ENCODE measurements at places on chromosomes 6 and 20. TPM values are rescaled to one million over a fixed set of nuclear protein-coding genes. Genes with fewer than 3 reads are reported as not detected.

Gene RCAN2
- 0.13 TPM for total RNA-seq

Gene C2
- 1.2 TPM for total RNA-seq

Gene MYLK4
- 0.13 TPM for total RNA-seq

Gene TRAPPC3L
- not detected for total RNA-seq

Gene RUNX2
- 4.9 TPM for total RNA-seq

Gene APOBEC2
- not detected for total RNA-seq

GRCh38 chr6:108711826-108712225 is 136.4 kb upstream of the ARMC2 start:
- H3K36me3 ChIP-seq, result no peaks in the 10 kb centered on the region
- no peaks in the 10 kb centered on the region for H3K27me3 ChIP-seq
- DNase-seq, result no peak
- peaks cover 15% of the 10 kb centered on the region for H3K4me1 ChIP-seq

GRCh38 chr20:39799366-39799965 is 837.3 kb downstream of the DHX35 start:
- DNase-seq, result no peak
- H3K27me3 ChIP-seq, result peaks cover 4% of the 10 kb centered on the region
- H3K4me3 ChIP-seq, result no peak overlapping the region
- H3K27ac ChIP-seq, result no peak overlapping the region
- no peaks in the 10 kb centered on the region for H3K36me3 ChIP-seq

DNA sequence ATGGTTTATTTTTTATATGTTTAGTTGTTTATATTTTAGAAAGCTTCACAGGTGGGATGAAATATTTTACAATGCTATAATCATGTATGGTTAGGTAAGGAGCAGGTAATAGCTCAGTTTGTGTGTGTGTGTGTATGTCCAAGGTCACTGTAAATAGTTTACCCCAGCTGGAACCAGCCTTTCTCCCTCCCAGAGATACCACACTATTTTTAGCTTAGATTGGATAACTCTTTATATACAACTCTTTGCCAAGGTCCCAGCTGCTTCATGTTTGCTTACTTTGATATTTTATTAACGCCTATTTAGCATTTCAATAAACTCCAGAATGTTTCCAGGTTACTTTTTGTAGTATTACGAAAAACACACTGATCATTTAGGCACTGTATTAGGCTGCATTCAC is 1.8 kb upstream of the PEX7 start:
- no peaks in the 10 kb centered on the region for H3K36me3 ChIP-seq
- H3K27ac ChIP-seq, result no peak overlapping the region
- H3K4me3 ChIP-seq, result no peak overlapping the region
- H3K4me1 ChIP-seq, result no peaks in the 10 kb centered on the region

GRCh38 chr20:46085179-46085851 is 4.4 kb downstream of the NCOA5 start:
- peak; percentile 44 for DNase-seq
- no peaks in the 10 kb centered on the region for H3K27me3 ChIP-seq
- no peak overlapping the region for H3K27ac ChIP-seq

- H3K4me1 ChIP-seq, result peaks cover 3% of the 10 kb centered on the region
- H3K27me3 ChIP-seq, result no peaks in the 10 kb centered on the region
- no peak overlapping the region for H3K4me3 ChIP-seq
- no peaks in the 10 kb centered on the region for H3K36me3 ChIP-seq
- H3K27ac ChIP-seq, result no peak overlapping the region
Measured at GRCh38 chr20:52789716-52790115, 182.4 kb upstream of the TSHZ2 start.

DNA sequence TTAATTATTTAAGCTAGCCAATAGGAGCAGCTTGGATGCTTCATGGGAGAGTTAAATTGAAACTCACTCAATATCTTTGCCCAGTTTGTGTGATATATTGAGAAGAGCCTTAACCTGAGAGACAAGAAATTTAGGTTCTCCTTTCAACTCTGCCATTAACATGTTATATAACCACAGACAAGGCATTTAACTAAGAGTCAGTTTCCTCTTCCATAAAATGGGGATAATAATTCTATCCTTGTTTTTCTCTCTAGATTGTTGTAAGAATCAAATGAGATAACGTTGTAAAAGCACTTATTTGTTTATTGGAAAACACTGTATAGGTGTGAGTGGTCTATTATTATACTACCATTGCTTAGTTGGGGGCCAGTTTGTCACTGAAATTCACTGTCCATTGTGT is 7.8 kb downstream of the ACSS2 start:
- no peaks in the 10 kb centered on the region for H3K4me1 ChIP-seq
- DNase-seq, result no peak
- H3K27me3 ChIP-seq, result no peaks in the 10 kb centered on the region

DNA sequence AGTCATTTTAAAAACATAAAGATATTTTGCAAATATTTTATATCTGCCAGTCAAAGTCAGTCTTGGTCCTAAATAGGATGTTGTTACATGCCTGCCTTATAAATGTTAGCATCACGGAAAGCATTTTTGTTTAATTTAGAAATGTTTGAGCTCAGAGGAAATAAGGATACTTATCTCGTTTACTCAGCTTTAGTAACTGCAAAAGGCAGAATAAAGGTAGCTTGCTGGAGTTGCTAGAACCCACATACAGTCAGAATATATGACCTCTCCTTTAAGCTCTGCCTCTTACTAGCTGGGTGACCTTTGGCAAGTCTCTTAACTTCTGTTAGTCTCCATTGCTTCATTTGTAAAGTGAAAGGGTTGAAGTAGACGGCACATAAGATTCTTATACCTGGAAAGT is 867.3 kb downstream of the KIF16B start:
- no peaks in the 10 kb centered on the region for H3K4me1 ChIP-seq
- no peak overlapping the region for H3K4me3 ChIP-seq
- no peak for DNase-seq
- H3K36me3 ChIP-seq, result no peaks in the 10 kb centered on the region
- H3K27ac ChIP-seq, result no peak overlapping the region

- H3K27me3 ChIP-seq, result no peaks in the 10 kb centered on the region
- H3K27ac ChIP-seq, result no peak overlapping the region
- H3K36me3 ChIP-seq, result no peaks in the 10 kb centered on the region
- no peak overlapping the region for H3K4me3 ChIP-seq
- no peaks in the 10 kb centered on the region for H3K4me1 ChIP-seq
Measured at GRCh38 chr6:23334360-23334759, 765.0 kb downstream of the HDGFL1 start.

DNA sequence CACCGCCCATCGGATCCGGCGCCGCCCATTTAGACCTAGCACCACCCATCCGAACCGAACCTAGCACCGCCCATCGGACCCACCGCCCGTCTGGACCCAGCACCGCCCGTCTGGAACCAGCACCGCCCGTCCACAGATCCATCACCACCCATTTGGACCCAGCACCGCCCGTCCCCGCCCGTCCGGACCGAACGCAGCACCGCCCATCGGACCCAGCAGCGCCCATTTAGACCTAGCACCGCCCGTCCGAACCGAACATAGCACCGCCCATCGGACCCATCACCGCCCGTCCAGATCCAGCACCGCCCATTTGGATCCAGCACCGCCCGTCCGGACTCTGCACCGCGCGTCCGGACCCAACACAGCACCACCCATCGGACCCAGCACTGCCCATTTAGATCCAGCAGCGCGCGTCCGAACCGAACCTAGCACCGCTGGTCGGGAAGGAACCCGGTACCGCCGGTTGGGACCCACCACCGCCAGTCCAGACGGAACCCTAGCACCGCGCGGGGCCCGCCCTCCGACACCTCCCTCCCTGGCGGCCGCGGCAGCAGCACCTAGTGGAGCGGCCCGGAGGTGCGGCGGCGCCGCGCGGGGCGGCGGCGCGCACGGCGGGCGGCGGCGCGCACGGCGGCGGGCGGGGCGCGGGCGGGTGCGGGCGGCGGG is 348 bp upstream of the AFDN start:
- peak overlapping the region; percentile 97 for H3K4me3 ChIP-seq
- no peaks in the 10 kb centered on the region for H3K27me3 ChIP-seq
- peak overlapping the region; percentile 53 for H3K27ac ChIP-seq
- DNase-seq, result peak; percentile 80
